ENCODE measurements at places on chromosomes 13 and 19.

DNA sequence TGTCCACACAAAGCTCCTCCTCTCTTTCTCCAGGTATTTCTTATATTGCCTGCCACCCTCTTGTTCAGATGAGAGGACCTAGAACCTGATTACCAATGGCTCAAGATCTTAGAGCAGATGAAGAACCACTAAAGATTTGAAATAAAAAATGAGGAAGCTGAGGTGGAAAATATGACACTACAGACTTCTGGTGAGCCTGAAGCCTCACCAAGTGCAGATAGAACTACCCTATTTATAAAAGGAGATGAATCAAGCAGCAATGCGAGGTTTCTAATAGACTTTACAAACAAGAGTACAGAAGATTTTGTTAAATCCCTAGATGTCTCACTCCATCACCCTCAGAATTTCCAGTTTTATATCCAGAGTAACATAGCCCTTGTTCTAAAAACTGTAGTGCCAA lies 345.8 kb downstream of the TBC1D4 start:
- DNase-seq: no peak

DNA sequence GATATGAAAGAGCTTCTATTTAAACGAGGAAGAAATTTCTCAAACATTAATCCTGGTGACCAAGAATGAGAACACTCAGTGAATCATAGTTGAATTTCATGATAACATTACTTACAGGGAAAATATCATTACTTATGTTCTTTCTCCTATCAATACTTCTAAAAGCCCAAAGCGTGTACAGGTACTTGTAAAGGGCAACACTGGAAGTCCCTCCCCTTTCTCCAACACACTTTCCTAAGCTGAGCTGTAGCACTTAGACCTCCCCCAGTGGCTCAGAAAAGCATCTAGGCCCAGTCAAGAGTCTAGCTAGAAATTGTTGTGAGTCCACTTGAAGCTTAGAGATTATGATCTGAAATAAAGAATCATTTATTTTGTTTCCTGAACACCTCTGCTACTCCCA lies 150.7 kb downstream of the ABCC4 start:
- no peak for DNase-seq

- DNase-seq: no peak
Observed at GRCh38 chr13:28027607-28028364, 39.3 kb upstream of the URAD start.

DNA sequence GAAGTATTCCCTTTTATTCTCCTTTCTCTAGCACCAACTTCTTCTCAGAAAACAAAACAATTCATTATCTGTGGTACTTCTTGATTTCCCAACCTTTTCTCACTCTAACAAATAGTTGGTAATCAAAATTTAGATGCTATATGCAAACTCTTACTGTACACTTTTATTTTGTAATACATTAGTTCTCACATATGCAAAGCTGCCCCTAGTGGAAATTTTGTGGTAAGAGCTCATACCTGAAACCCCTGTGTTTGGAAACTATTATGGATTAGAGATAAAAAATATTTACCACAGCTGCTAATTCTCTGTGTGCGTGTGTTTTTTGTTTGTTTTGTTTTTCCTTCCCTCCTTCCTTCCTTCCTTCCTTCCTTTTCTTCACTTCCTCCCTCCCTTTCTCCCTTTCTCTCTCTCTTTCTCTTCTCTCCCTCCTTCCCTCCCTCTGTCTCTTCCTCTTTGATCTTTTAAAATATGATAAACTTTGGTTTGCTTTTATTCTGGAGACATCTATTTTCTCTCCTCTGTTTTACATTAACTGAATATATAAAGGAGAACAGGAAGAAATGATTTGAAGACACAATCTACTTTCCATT lies 537.4 kb downstream of the SLITRK6 start:
- DNase-seq: no peak

- DNase-seq: peak; percentile 67
Observed at GRCh38 chr19:19540715-19541515, 2.9 kb downstream of the CILP2 start.

DNA sequence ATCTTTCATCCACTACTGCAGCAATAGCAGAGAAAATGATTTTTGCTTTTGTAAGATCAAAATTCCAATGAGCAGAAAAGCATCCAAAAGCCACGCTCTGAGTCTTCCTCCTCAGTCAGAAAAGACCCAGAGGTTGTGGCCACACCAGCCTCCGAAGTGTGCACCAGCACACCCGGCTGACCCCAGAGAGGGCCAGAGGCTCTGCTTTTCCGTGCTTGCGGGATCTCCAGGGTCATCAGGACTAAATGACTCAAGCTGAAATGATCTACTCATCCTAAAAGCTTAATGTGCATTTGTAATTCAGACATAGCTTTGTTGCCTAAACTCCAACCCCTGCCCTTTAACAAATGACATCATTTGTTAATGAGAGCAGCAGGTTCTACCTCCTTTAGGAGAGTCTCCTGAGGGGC lies 16.5 kb downstream of the RXFP2 start:
- no peak for DNase-seq

GRCh38 chr19:49874503-49875157 lies 2.5 kb downstream of the AKT1S1 start:
- DNase-seq: no peak

GRCh38 chr13:99287551-99287950 lies 19.6 kb downstream of the GPR183 start:
- no peak for DNase-seq

GRCh38 chr13:30496147-30496546 lies 30.4 kb upstream of the HMGB1 start:
- no peak for DNase-seq

GRCh38 chr19:47854459-47854858 lies 4.6 kb upstream of the TPRX2 start:
- no peak for DNase-seq

GRCh38 chr19:1767464-1767933 lies 14.2 kb downstream of the ONECUT3 start:
- DNase-seq: peak; percentile 52

GRCh38 chr19:40576151-40576584 lies 505 bp upstream of the SHKBP1 start:
- DNase-seq: no peak

DNA sequence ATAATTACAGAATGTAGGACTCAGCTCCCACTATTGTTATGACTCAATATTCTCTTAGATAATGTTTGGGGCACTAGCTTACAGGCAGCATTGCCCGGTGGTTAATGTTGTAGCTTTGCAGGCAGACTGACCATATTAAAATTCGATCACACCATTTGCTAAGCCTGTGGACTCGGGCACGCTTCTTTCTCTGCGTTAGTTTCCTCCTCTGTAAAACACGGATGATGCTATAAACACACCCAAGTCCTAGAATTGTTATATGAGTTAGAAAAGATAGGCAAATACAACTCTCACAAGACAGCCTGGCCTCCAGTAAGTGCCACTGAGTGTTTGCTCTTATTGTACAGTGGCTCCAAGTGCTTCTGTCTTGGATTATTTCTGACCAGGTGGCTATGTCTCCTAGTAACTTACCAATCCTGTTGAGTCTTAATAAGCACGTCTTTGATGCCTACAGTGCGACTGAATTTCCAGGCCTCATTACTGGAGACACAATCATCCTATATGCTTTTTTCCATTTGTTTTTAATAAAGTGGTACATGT lies 50.0 kb upstream of the ALOX5AP start:
- no peak for DNase-seq

DNA sequence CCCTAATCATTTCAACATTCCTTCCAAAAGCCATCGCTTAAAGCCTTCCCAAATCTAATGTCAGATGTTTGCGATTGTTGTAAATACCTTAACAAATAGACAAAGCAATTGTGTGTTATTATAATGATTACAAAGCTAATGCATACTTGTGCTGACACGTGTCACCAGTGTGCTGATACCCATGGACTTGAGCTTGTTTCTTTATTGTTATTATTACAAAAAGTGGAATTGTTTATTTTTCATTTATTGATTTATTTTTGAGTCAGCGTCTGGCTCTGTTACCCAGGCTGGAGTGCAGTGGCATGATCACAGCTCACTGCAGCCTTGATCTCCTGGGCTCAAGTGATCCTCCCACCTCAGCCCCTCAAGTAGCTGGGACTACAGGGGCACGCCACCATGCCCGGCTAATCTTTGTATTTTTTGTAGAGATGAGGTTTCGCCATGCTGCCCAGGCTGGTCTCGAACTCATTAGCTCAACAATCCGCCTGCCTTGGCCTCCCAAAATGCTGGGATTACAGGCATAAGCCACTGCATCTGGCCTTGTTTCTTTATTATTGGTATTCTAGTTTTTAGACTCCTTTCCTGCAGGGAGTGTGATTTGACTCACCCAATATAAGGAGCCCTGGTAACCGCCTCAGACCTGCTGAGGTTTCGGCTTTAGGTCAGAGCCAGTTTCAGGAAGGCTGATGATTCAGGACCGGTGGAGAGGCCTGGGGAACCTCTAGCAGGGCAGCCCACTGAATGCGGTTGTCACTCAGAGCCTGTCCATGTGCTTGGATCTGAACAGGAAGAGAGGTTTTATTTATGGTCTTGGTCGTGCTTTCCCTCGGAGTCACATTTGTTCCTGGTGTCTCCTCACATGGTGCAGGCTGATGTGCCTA lies 2.1 kb upstream of the FBXO17 start:
- DNase-seq: no peak

- no peak for DNase-seq
Observed at GRCh38 chr19:55836340-55836739, at the start of gene NLRP4. Gene NLRP4, plus strand, starts transcription at chr19:55836540. Its CDS starts 15,541 bp downstream, at chr19:55852081.

DNA sequence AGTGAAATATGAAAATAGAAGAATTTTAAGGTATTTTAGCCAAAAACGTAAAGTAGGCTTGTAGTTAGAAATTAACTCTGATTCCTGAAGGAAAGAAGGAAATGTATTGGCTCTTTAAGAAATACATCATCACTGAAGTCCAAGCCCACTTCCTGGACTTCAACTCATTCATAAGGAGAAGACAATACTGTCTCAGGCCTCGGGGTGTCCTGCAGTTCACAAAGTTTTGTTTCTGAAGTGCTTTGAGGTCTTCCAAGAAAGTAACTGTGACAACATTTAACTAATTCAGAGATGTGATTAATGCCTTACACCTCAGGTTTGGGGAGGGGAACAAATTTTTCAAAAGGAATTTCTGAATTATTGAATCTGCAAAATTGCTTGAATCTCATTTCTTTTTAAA lies 65.8 kb upstream of the STARD13 start:
- DNase-seq: no peak

- DNase-seq: no peak
Observed at GRCh38 chr13:71481501-71481900, 385.5 kb downstream of the DACH1 start.

- DNase-seq: no peak
Observed at GRCh38 chr19:52345162-52345561, 9.1 kb downstream of the ZNF610 start.

DNA sequence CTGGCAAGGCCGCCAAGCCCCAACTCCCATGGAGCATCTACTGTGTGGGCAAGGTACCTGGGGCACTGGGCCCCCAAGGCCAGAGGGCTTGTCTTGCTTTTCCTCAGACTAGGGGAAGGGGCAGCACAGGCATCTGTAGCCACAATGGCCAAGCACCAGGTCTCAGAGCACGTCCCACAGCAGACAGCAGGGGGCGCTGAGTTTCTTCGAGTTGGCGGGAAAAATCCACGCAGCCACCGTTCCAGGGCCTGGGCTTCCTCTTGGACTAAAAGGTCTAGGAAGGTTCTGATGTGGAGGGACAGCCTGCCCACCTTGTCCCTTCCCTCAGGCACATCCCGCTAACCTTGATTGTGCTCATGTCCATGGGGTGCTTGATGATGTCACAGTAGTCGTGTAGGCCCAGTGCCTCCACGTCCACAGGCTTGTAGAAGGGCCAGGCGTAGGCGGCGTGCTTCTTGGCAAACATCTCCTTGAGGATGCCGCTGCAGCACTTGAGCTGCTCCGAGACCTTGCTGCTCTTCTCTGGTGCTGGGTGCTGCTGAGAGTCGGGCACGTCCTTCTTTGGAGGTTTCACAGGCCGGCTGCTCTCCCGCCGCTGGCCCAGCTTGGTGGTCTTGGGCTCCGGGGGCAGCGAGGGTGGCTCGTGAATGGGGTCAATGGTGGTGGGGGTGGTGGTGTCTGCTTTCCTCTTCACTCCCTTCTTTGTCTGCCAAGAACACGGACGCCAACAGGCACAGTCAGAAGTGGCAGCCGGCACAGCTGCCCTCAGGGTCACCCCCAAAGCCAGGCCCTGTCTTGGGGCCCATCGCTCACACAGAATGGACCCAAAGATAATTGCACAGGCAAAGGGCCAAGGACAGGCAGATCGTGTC lies 32.0 kb upstream of the EPHX3 start:
- peak; percentile 70 for DNase-seq

GRCh38 chr13:32032759-32033158 lies 1.2 kb downstream of the FRY start:
- DNase-seq: no peak

DNA sequence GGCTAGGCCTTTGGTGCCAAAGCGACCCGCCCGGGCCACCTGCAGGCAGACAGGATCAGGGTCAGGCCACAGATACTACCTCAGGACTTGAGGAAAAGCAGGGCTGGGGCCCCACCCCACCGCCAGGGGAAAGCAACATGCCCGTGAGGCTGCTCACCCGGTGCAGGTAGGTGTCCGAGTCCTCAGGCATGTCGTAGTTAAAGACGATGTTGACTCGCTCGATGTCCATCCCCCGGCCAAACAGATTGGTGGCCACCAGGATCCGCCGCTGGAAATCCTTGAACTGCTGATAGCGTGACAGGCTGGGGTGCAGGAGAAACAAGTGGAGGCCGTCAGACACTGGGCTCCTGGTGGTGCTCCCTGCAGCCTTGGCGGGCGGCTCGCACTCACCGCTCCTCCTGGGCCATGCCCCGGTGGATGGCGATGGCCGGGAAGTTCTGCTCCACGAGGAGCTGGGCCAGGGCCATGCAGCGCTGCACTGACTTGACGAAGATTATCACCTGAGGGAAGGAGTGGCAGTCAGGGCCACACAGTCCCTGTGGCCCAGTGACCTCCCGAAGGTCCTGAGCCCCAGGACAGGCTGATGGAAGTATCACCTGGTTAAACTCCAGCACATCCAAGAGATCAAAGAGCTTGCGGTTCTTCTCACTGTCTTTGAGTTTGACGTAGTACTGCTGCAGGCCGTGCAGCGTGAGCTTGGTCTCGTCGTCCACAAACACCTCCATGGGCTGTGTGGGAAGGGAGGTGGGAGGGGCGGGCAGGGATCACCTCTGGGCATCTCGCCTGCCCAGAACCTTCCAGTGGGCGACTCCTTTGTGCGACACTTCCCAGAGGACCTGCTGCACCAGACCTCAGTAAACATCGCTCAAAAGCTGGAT lies 9.8 kb downstream of the DDX39A start:
- no peak for DNase-seq

DNA sequence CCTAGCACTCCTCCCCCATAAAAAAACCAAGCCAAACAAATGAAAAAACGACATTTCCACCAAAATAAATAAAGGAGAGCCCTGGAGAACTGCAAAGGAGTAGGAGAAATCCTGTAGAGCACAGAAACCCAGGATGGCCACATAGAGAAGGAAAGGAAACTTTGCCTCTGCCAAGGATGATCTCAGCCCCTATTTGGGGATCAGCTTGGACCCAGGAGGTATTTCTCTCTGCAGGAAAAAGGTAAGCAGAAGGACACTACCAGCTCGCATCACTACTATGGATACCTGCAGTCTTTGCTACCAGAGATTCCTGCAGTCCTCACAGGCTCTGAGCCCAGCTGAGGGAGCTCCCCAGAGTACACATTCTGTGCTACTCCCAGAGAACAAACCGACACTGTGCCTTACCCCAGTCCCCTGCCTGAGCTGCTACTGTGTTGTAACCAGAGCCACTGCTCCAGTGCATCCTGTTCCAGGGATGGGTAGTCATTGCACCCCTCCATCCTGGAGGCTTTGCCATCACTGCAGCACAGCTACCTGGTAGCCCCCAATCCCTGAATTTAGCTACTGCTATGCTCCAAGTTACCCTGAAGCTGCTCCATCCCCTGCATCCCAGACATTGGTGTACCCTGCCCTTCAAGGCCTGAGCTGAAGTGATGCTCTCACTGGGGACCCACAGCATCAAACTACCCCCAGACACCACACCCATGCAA lies 41.7 kb downstream of the VWA8 start:
- no peak for DNase-seq

- DNase-seq: no peak
Observed at GRCh38 chr13:24891476-24892108, 127.6 kb downstream of the RNF17 start.

Measured in activated T-cell treated with anti-CD3 and anti-CD28 coated beads for 1 hour (primary cell).